ENCODE measurements at places on chromosomes 4 and X.

DNA sequence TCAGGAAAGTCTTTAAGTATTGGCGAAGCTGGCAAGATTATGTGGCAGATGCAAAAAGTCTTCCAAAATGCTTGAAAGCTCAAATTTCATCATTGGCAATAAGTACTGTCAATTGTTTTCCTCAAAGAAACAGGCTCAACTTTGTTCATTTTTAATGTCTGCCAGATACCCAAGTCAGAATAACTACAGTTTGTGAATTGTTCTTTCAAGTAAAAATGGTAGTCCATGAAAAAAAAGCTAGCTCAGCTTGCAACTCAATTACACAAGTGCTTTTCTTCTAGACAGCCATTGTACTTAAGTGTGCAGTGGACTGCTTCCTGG lies 70.5 kb downstream of the AFF1 start:
- DNase-seq, result no peak

DNA sequence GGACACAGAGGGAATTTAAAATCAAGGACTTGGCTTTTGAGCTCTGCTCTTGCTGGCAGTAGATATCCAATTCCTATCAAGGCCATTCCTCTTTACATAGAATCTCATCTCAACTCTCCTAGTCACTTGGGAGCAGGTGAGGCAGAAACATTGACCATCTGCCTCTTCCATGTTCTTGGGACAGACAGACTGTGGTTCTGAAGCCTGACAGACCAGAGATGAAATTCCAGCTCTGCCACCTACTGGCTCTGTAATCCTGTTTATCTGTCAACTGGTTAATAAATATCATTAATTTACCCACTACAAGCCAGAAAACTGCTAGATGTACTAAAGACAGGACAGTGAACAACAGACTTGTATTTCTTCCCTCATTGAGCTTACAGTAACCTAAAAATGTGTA lies 300.8 kb downstream of the ADGRL3 start:
- DNase-seq, result no peak

DNA sequence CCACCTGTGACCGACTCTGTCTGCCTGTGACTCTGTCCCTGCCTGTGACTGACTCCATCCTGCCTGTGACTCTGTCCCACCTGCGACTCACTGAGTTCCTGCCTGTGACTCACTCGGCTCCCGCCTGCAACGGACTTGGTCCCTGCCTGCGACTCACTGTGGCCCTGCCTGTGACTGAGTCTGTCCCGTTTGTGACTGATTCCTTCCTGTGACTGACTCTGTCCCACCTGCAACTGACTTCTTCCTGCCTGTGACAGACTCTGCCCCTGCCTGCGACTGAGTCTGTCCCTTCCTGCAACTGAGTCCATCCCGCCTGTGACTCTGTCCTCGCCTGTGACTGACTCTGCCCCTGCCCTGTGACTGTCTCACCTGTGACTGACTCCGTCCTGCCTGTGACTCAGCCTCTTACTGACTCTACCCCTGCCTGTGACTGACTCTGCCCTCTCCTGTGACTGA lies 9.6 kb upstream of the UVSSA start:
- no peak for DNase-seq

DNA sequence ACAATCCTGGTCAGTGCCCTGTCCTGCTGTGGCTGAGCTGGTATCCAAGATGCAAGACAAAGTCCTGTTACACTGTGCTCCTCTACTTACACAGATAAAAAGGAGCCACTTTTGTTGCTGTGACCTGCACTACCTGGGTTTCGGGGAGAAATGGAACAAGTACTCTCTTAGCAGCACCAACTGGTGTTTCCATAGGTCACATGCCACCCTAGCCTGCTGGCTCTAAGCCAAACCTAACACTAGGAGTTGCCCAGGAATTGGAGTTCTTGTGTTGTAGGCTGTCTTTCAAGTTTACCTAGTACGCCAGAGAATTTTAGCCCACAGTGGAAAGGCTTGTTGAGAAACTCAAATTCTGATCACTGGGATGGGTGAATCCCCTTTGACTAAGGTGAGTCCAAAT lies 727.4 kb downstream of the FAM133A start:
- no peak for DNase-seq

- DNase-seq, result no peak
Measured at GRCh38 chr4:149785696-149786431, 29.8 kb downstream of the IQCM start.

DNA sequence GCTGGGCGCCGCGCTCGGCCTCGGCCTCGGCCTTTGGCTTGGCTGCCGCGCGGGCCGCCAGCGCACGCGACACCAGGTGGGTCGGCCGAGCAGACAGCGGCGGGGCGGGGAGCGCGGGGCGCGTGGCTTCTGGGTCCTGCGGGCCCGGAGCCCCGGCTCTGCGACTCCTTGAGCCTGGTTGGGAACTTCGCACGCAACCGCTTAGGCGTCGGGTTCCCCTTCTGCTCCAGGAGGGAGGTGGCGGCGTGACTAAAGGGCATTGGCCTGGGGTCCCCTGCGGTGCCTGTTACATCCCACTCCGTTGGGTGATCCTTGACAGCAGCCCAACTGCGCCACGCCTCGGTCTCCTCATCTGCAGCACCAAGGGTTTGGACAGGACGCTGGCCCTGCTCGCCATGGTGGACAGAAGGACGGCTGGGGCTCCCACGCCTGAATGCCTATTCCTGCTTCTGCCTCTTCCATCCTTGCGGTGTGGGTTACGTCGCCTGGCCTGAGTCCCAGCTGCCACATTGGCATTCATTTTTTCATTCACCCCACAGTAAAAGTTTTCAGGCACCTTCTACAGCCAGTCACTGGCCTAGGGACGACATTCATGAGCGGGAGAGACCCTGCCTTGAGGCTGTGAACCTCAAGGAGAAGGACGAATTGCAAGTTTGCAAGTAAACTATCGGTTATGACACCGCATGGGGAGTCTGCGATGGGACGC lies 631 bp downstream of the EVC start:
- DNase-seq, result no peak

- DNase-seq, result no peak
Measured at GRCh38 chr4:37994569-37994968, 34.4 kb downstream of the PTTG2 start.

Measured in posterior cingulate gyrus (tissue), 11 donors.